ENCODE measurements at places on chromosomes 7 and 10.

DNA sequence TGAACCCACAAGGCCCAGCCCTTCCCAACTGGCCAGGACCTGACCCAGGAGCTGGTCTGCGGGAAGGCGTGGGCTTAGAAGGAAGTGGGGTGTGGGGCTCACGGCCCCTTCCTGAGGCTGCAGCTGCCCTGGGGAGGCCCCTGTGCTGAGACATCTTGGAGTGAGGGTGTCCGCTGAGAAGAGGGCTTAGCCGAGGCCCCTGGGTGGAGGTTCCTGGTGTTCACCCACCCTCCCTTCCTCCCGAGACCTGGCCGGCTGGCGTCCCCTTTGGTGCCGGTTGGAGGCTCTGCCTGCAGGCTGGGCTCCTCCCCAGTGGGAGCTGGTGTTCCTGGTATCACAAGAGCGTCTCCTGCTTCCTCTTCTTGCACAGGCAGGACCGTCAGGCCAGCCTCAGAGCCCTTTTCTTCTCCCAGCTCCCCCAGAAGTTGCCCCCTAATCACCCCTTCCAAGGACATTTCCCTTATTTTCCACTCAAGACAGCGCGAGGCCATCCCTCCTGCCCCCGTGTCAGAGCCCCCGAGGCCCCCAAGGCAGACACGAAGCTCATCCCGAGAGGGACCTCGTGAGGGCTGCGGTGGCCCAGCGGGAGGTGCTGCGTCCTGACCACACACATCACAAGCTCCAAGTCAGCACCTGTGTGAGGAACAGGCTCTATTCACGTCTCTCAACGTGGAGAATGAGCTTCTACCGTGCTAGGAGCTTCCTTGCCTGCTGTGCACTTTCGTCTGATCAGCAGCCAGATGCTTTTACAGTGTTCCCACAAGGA is 25.1 kb upstream of the FAM20C start:
- DNase-seq, result no peak

- no peak for DNase-seq
Measured at GRCh38 chr7:738723-739454, 11.8 kb upstream of the PRKAR1B start.

GRCh38 chr7:24503506-24503905 is 69.7 kb upstream of the PALS2 start:
- DNase-seq, result no peak

GRCh38 chr7:157809154-157809862 is 472.5 kb downstream of the DNAJB6 start:
- DNase-seq, result no peak

GRCh38 chr10:62732841-62733653 is 71.5 kb upstream of the ADO start:
- DNase-seq, result peak; percentile 50

DNA sequence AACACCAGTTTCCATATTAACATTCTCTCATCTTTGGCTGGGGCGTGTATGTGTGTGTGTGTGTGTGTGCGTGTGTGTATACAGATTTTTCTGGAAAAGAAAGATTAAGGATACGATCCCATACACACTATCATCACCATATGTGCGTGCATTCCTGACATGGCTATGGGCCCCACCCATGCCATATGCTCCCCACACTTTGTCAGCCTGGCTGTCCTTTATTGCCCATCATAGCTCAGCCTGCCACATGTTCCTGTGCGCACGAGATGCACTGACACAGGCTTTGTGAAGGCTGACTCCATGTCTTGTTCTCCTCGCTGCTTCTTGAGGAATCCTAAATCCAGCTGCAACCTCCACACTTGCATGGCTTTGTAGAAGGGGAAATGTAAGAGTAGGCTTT is 984.1 kb downstream of the LRMDA start:
- no peak for DNase-seq

GRCh38 chr7:33310546-33310945 is 181.2 kb downstream of the BBS9 start:
- no peak for DNase-seq

- DNase-seq, result no peak
Measured at GRCh38 chr10:99536338-99537085, 3.8 kb downstream of the NKX2-3 start.

DNA sequence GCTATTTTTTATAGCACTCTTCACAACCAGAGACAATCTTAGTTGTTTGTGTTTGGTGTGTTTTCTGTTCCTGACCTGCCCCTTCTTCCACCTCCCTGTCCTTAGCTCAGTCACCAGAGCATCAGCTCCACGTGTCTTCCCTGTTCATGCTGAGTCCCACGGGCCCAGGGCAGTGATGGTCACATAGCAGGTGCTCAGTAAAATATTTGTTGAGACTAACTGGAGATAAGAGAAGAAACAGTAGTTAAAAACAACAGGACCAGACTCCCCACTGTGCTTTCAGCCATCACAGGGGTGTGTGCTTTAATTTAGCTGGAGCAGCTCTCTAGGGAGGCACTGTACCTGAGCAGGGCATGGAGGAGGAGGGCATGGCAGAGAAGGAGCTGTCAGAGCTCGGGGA is 307.3 kb upstream of the ZNF32 start:
- no peak for DNase-seq

GRCh38 chr7:47948141-47948790 is at the start of gene PKD1L1:
TSS of gene PKD1L1 (minus strand) at chr7:47948466. CDS start at chr7:47948440, 26 bp downstream.
- DNase-seq, result no peak

- DNase-seq, result no peak
Measured at GRCh38 chr7:22633286-22633953, 93.6 kb upstream of the IL6 start.

DNA sequence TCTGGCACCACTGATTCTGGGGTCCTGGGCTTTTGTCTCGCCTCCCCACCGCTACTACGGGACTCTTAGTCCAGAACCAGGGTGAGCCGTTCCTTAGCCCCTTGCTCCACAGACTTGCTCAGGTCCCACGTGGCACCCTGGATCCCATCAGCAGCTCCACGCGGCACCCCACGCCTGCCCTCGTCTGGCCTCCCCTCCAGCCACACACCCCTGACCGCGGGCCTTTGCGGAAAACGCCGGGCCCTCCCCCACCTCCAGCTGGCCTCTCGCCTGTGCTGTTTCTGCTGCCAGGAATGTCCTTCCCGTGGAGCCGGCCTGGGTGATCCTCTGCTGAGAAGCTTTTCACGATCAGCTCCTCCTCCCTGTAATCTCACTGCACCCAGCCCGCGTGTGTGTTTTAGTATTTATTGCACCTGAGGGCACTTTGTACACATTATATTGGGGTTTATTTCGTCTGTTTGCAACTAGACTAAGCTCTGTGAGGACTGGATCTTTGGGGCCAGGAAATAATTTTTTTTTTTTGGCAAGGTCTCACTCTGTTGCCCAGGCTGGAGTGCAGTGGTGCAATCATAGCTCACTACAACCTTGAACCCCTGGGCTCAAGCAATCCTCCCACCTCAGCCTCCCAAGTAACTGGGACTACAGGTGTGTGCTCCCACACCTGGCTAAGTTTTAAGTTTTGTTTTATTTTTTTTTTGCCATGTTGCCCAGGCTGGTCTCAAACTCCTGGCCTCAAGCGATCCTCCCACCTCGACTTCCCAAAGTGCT is 10.5 kb upstream of the TTYH3 start:
- DNase-seq, result no peak

DNA sequence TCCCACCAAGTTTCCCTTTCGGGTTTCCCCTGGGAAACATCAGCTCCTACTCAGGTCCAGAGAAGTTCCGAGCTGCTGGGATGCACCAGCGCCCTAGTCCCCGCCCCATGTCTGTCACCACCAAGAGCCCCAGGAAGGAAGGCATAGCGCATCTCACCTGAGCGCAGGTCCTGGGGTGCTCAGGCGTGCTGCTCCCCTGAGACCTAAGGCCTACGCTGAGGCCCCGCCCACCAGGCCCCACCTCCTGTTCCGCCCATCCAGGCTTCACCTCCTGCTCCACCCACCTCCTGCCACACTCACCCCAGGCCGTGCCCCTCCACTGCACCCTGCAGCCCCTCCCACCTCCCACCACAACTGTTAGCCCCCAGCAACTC is 1.2 kb upstream of the TFR2 start:
- DNase-seq, result no peak

GRCh38 chr7:39509912-39510311 is 56.3 kb upstream of the YAE1 start:
- DNase-seq, result no peak

DNA sequence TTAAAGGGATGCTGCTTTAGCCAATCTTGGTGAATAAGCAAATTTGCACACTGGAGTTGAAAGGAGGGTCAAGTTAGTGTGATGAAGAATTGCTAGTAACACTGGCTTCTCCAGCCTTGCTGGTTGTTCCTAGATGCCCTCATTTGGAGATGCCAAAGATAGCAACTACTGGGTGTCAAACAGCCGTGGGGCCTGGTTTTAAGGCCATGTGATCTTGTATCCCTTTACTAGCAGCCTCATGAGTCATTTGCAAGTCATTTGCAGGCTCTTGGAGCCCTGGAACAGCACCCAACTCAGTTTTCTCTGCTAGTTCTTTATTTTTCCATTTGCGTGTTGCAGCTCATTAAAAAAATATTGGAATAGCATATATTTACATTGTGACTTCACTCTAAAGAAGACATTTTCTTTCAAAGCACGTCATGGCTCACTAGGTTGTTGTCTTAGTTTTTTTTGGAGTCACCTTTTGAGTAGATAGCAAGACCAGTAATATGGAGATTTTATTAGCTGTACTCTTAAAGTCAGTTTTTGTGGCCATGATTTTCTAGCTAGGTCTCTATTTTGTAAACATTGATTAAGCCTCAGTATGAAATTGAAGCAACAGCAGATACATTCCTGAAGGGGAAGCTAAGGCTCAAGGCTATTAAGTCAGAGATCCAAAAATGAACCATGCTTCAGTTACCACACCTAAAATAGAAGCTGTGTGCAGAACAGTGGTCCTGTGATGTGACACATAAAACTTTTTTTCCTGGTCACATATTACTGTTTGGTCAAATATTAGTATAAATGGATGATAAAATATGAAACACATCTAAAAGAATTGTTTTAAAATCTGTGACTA is 1.3 kb downstream of the LSMEM1 start:
- DNase-seq, result no peak

DNA sequence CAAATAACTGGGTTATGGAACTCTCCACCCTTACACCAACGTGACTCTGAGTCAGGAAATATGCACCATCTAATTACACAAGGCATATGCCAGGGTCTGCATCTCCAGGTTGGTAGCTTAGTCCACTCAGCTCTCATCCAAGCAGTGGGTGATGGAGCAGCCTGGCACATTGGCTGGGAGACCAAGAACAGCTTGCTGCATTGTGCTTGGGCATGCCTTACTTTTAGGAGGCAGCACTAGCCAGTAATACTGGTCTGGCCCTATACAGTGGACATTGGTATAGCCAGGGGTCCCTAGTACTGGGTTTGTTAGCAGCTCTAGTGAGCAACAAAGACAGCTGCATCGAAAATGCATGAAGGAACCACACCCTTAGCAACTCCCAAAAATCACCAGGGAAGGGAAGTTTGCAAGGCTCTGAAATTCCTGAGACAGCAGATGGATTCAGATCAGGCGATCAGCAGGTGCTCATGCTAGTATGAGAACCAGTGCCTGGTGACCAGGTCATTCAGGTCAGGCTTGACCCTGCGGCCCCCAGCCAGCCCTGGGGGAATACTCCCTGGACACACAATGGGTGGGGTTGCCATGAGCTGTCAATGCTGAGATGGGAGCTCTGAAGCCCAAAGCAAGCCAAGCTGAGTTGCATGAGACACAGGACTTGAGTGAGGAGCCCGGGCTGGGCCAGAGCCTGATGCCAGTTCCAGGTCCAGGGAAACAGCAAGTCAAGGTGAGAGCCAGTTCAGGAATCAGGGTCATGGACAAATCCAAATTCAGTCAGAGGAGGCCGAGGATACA is 217.9 kb upstream of the ZMIZ1 start:
- no peak for DNase-seq

- DNase-seq, result no peak
Measured at GRCh38 chr7:97145068-97145467, 27.6 kb downstream of the SDHAF3 start.

GRCh38 chr10:13707156-13707881 is 120.6 kb downstream of the PRPF18 start:
- no peak for DNase-seq

GRCh38 chr10:96832721-96833219 is 672 bp downstream of the LCOR start:
- DNase-seq, result peak; percentile 82

DNA sequence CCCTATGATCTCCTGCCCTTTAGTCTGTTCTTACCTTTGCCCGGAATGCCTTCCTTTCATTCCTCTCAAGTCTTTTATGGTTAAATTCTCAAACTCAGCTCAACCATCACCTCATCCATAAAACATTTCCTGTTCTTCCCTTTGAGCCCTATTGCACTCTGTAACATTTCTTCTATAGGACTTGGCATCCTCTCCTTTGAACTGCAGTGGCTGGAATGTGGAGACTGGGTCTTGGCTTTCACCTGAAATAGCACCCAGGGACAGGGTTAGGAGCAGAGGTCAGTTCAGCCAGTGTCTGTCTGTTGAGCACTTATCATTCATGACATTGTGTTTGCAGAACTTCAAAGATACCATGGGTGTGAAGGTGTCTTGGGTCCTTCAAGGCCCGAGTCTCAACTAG is 7.2 kb downstream of the NFE2L3 start:
- no peak for DNase-seq

GRCh38 chr10:99433378-99434020 is 3.1 kb upstream of the GOT1 start:
- no peak for DNase-seq

GRCh38 chr7:52897713-52898112 is 137.7 kb upstream of the POM121L12 start:
- DNase-seq, result no peak

DNA sequence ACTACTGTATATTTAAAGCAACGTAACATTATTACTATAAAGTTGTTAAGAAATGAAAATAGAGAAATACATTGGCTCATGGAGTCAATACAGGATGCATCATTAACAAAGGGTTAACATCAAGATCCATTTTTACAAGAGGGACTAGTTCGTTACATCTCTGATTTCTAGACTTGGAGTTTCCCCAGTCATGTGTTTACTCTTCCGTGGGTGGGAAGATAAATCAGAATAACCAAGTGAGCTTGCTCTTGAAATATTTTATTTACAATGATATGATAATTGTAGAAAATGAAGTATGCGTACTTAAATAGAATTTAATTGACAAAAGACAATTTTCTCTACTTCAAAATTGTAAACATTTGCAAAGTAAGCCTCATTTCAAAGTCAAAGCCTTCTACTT is 1.0 kb upstream of the PRKAR2B start:
- DNase-seq, result no peak

DNA sequence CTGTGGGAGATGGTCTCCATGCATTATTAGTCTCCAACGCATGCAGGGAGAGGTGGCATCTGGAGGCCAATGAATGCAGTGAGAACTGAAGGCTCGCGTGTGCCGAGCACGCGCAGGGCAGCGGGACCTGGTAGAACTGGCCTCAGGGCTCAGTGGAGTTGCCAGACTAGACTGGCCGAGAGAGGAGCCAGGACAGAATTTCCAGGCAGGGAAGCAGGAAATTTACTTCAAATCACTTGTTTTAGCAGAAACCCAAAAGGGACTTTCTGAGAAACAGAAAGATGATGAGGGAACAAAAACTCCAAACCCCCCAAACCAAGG is 311.0 kb upstream of the IMMP2L start:
- no peak for DNase-seq

GRCh38 chr10:53598914-53599313 is 826.3 kb upstream of the MBL2 start:
- DNase-seq, result no peak

GRCh38 chr10:15539262-15539661 is 168.2 kb upstream of the FAM171A1 start:
- DNase-seq, result no peak

- DNase-seq, result peak; percentile 18
Measured at GRCh38 chr10:6667679-6668270, 87.7 kb upstream of the PRKCQ start.

- no peak for DNase-seq
Measured at GRCh38 chr10:71975871-71976725, 11.9 kb downstream of the CHST3 start.

Measured in stimulated activated CD4-positive, alpha-beta T cell treated with anti-CD3 and anti-CD28 coated beads, Interleukin-2, amount 100 ng/mL, for 4 hours (primary cell).